ENCODE measurements at places on chromosomes 7 and 10. TPM values are rescaled to one million over a fixed set of nuclear protein-coding genes. Genes with fewer than 3 reads are reported as not detected.

Gene OPALIN
- total RNA-seq = not detected

Gene ALOX5
- total RNA-seq = 8.3 TPM

Gene FAM24B
- total RNA-seq = 4.1 TPM

Gene KIN
- total RNA-seq = 10.6 TPM

Gene PTF1A
- not detected for total RNA-seq

Gene ACSM6
- total RNA-seq = not detected

Data from left colon (tissue), 2 donors.